H54 (cell line): ENCODE measurements at places on chromosomes 3 and 15.

DNA sequence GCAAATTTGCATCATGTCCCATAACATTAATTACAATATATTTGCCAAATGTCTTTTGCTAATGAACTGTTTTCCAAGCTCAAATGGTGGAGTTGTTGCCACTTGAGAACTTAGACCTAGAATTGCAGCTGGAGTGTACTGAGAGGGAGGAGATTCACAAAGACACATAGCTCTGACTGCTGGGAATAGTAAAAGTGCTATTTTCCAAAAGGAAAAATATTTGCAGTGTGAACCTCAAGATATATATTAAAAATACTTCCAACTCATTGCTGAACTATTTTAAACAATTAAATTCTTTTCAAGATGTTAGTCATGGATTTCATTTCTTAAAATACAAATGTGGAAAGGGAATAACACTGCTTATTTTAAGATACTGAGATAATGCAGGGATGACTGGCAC lies 666.8 kb upstream of the ARPP21 start:
- no peak for DNase-seq

- DNase-seq, result no peak
These were observed 185.5 kb upstream of the GPR149 start for GRCh38 chr3:154615471-154615870.

- no peak for DNase-seq
These were observed 148.1 kb upstream of the UMPS start for GRCh38 chr3:124582196-124582595.

DNA sequence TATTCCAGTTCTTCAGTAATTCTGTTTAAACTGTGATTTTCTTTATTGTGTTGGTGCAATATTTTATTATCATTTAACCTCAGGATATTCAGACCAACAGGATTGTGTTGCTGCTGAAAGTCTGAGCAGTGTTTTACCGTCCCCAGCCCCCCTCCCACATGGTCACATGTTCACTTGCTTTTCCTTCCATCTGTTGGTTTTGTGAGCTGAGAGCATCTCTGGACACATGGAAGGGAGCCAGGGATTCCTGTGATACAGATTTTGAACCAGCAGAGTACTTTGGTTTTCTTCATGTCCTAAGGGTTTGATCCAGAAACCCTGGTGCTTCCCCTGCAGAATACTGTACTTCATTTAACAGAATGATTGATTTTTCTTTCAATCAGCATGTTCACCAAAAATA lies 11.9 kb downstream of the ARRDC4 start:
- no peak for DNase-seq

DNA sequence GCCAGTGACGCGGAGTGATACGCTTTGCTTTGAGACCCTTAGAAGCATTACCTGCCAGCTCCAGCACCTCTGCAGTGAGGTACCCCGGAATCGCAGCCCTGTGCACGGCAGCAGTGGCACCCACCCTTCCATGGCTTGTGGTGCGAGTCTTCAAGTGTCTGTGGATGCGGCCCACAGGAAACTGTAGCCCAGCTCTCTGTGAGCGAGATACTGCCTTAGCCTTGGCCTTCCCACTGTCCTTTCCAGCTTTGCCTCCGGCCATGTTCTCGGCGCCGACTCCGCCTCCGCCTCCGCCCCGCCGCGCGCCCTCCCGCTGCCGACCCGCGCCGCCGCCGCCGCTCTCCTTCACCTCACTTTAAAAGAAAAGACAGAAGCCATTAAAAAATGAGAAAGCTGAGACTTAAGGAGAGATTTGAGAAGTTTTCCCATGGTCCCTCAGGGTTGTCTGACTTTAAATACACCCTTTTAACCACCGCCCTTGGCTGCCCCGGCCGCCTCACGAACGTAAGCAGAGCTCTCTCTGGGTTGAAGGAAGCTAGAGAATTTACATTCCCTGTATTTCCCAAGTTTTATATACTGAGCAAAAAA lies 78.5 kb upstream of the FAM174B start:
- no peak for DNase-seq

GRCh38 chr15:66650433-66650832 lies 51.6 kb upstream of the SMAD6 start:
- peak; percentile 57 for DNase-seq

DNA sequence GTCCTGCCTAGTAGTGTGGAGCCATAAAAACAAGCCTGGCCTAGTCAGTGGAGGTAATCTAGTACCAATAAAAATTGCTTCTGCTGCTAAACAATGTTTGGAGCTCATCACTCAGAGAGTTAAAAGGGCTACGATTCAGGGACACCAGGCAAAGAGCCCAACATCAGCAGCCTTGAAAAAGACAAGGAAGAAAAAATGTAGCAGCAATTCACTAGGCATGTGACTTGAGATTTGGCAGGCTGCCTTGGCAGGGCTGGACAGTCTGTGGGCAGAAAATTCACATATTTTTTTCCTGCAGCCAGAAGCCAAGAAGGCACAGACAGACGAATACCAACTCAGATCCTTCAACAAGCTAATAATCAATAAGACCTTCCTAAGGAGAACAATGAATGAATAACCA lies 47.2 kb downstream of the IGSF11 start:
- DNase-seq, result no peak

DNA sequence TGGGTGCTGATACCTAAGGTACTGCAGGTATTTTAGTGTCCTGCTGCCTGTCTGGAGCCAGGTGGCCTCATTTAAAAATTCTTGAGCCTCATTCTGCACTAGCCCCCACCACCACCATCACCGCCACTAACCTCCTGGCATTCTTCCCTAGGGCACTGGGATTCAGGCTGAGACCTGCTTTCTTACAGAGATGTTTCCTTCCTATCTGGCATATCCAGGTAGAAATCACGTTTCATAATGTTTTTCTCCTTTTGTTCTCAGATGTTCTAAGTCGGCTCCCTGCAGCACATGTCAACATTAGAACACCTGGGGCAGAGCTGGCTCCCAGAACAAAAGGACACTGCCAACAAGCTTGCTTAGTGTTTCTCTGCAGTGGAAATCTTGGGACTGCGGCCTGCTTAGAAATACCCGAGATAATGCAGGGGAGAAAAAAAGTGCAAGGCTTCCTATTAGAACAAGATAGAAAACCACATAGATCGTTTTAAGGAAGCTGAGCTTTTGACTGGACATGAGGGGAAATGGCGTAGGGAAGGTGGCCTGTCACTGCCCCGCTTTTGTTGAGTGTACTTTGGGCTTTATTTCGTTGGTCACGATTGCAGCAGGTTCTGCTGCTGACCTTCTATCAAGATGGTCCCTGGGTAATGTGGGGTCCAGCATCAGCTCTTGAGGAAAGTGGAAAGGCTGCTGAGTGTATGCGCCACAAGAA lies 59.6 kb upstream of the PPARG start:
- no peak for DNase-seq

DNA sequence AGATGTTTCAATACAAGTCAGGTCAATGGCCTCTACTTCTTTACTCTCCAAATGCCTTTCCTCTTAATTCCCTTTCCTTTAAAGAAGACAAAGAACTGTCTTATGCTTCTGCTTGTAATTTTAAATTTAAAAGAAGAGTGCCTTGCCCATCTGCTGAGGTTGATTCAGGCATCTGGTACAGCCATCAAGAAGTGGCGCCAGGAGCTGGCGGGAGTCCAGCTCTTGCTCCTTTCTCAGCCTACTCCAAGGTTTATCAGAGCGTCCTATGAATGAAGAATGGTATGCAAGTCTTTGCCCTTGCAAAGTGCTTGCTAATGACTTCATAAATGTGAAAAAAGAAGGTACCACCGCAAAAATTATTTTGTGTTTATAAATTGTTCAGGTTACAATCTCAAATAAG lies 294.6 kb upstream of the TGFBR2 start:
- DNase-seq, result no peak

- no peak for DNase-seq
These were observed 19.1 kb downstream of the ST6GAL1 start for GRCh38 chr3:186949281-186949982.

DNA sequence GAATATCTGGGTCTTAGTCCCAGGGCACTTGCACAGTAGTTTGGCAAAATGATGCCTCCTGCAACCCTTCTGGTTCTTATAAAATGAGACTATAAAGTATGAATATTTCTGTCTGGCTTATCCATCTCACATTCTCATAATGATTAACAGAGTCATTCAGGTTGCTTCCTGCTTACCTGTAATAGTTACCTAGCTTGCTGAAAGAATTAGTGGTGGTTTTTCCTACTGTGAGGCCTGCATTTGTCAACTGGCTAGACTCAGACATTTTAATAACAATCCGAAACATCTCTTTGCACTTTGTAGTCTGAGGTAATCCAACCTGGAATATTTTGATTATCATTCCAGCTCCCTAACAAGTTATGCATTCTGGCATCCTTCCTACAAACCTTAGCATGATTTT lies 75.6 kb upstream of the POU1F1 start:
- no peak for DNase-seq

DNA sequence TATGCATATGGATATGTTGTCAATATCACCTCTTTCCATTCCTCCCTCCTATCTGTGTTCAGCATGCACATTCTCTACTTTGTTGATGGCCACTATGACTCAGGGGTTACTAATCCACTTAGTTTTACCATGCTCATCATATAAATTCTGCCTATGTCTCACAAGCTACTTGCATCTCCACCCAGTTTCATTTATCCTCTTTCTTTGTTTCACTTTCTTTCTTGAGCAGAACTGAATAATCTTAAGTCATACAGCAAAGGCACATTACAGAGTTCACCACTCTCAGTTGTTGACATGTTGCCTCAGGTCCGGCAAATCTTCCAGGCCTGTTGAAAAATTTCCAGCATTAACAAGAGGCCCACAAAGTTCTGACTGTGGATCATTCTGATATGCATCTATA lies 71.5 kb downstream of the SSR3 start:
- DNase-seq, result peak; percentile 18

GRCh38 chr3:116000311-116000710 lies 377.0 kb downstream of the GAP43 start:
- DNase-seq, result peak; percentile 30

DNA sequence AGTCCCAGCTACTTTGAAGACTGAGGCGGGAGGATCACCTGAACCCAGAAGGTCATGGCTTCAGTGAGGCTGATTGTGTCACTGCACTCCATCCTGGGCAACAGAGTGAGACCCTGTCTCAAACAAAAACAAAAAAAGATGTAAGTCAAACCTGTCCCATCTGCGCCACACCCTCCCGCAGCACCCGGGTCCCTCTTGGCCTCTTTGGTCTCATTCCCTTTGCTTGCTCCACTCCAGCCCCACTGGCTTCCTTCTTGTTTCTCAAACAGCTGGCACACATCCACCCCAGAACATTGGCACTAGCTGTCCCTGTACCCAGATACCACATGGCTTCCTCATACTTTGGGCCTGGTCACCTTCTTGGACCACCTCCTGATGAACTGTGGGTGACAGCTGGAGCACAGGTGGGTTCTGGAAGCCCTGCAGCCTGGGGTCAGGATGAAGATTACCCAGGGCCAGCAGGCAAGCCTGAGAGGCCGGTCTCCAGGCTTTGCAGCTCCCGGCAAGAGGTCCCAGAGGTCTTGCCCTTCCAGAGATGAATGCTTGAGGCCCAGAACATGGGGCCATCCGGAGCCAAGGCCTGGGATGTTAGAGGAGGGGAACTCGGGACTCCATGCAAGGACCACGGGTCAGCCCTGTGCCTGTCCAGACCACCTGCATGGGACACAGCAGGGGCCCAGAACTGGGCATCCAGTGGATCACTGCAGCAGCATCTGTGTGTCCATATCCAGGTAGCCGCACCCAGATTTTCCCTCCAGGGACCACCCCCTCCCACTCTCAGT lies 10.9 kb upstream of the GATA2 start:
- DNase-seq, result no peak

DNA sequence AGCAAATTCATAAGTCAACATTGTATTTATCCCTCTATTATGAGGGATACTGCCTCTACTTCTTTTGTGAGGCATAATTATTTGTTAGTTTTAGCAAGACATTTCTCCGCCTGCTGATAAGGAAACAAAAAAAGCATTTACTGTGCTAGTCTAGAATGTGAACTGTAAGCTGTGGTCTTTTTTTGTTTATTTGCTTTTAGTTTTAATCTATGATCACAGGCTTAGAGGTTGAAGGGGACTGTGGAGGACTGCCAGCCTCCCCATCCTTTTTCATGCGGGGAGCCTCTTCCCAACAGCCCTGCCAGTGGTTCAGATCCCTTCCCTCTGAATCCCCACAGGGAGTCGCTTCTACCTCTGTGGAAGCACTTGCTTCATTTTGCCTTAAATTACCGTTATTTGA lies 331.0 kb upstream of the ROPN1 start:
- DNase-seq, result no peak

GRCh38 chr15:79007066-79007465 lies 62.2 kb upstream of the CTSH start:
- DNase-seq, result no peak

DNA sequence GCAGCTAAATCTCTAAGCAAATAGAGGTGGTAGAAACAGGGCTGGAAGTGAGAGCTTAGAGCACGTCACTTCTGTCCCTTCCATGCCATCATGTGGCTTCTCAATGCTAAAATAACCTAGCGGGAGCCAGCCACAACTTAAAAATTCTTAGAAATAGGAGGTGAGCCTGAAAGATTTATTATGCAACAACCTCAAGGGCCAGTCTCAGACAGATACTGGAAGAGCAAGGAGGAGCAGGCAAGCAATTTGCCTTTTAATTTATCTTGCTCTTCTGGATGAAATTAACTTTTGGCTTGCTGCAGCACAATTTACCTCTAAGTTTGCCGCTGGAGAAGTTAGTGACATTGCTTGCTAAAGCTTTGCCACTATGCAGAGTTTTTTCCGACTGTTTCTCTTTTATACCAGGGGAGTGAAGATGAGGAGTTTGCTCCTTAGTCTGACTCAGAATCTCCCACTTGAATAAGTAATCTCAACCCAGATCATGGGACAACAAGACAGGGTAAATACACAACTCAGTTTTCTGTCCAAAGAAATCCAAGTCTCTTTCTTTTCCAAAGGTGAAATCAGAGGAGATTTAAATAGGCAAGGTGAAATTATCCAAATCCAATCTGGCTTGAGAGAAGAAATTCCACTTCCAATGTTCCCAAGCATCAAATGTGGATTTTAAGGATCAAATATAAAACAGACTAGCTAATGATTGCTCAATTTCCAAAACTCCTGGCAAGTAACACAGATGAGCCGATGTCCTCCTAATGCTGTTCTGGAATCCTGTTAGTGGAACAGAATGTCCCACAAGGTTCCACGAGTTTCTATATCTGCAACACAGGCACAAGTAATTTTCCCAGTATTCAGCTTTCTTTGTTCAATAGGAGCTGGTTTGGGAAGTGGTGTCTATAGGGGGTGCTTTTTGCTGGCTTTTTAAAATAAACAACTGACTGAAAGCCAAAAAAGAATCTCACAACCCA lies 329.4 kb upstream of the RORA start:
- DNase-seq, result no peak

GRCh38 chr3:94779699-94780098 lies 716.8 kb downstream of the NSUN3 start:
- no peak for DNase-seq

GRCh38 chr3:10845839-10846656 lies 30.0 kb downstream of the SLC6A11 start:
- DNase-seq, result no peak

GRCh38 chr15:34318277-34319079 lies 19.1 kb downstream of the SLC12A6 start:
- peak; percentile 35 for DNase-seq

GRCh38 chr3:36520241-36521006 lies 140.1 kb downstream of the STAC start:
- no peak for DNase-seq
